Activated T-helper 1 cell treated with anti-CD3 and anti-CD28 coated beads, Interleukin-2, amount 50 U/mL, for 16 hours (primary cell): ENCODE measurements at places on chromosomes 7 and 10.

DNA sequence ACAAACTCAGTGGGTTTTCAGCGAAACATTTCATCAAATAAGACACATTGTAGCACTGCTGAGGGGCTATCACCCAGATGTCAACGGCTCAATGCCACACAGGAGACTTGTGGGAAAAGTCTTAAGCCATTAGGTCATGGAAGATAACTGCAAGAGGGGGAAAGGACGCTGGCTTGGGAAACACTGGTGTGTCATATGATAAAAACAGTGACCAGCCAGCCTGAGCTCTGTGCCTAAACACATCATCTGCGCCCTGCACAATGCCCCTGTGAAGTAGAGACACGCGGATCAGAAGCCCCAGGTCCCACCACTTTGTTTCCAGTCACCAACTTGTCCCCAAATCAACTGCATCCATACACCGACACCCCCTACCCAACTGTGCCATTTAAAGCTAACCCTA, 116.7 kb downstream of the TNS3 start:
- DNase-seq: no peak

GRCh38 chr7:29610086-29610485, 46.5 kb downstream of the PRR15 start:
- DNase-seq: no peak

GRCh38 chr10:20233423-20233822, 417.2 kb downstream of the PLXDC2 start:
- no peak for DNase-seq

- DNase-seq: no peak
Measured at GRCh38 chr10:25522946-25523608, 348.3 kb downstream of the GPR158 start.

DNA sequence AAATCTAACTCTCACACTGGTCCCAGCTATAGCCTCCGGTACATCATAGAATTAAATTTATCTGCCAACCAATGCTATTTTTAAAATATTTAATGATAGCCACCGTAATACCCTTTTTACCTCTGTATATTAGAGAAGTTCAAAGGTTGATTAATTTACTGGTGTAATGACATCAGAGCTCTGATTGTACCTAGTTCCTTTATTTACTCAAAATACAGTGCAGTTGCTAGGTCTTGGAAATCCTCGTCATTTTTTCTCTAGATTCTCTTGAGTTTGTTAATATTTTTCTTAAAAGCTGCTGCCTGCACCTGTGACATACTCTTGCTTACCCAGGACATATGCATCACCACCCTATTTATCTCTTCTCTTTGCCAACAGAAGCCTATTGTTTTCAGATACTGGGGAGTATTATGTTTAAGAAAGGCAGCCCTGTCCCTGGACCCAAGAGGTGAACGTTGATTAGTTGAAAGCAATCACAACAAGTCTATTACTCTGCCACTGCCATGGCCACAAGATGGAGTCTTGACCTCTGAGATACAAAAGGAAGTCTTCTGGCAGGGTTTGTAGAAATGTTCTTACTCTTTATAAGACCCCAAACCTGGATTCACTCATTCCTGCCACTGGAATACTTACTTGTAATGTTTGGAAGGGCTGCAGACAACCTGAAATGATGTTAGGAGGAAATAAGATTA, 25.6 kb upstream of the TMEM26 start:
- no peak for DNase-seq

DNA sequence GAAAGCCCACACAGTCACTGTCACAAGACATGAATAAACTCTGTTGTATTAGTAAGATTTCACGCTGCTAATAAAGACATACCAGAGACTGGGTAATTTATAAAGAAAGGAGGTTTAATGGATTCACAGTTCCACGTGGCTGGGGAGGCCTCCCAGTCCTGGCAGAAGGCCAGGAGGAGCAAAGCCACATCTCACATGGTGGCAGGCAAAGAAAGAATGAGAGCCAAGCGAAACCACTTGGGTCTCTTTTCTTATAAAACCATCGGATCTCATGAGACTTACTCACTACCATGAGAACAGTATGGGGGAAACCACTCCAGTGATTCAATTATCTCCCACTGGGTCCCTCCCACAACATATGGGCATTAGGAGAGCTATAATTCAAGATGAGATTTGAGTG, 110.2 kb downstream of the ST8SIA6 start:
- no peak for DNase-seq

- DNase-seq: no peak
Measured at GRCh38 chr10:102302611-102303010, 57.3 kb downstream of the GBF1 start.

DNA sequence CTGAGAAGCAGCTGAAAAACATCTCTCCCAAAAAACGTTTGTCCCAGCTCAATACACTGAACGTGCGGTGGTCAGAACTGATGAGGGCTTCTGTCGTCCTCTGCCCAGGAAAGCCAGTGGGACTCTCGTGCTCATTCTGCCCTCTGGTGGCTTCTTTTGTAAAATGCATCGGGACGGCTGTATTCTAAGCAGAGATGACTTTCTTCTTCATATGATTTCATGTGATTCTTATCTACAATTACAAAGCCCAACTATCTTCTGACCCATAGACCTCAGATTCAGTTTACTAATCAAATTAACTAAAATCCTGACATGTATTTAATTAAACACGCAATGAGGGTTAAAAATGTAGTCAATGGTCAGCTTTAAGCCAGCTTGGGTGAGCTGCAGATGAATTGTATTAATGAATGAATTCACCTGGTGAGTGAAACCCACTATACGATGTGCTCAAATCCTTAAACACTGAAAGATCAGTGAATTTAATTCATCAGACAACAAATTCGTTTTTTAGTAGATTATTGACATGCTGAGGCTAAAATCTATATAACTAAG, 117.6 kb upstream of the FAM204A start:
- peak; percentile 4 for DNase-seq

- no peak for DNase-seq
Measured at GRCh38 chr10:29897999-29898716, 161.2 kb downstream of the JCAD start.

DNA sequence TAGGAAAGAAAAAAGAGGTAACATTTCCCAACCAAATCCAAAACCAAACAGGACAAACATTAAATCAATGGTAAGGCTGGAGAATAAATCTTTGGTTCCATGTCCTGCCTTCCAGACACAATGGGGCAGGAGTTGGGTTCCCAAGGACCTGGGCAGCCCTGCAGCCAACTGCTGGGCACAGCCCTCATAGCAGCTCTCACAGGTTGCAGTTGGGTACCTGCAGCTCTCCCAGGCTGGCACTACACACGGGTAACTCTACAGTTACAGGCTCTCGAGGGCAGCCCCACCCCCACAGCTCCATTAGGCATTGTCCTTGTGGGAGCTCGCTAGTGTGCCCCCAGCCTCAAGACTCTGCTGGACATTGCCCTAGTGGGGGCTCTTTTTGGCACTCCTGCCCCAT, 7.5 kb downstream of the GRB10 start:
- no peak for DNase-seq

DNA sequence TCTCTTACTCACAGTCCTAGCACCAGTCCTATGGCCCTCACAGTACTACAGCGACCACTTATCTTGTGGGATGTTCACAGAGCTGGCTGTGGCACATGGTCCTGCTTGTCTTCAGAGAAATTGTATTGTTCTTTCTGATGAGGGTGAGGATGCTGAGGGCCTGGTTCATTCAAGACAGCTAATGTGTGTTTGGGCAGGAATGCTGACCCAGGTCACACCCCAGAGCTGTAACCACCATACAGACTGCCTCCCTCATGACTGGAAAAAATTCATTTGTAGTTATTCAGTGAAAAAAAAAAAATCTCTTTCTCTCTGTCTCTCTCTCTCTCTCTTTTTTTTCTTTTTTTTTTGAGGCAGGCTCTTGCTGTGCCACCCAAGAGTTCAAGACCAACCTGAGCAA, 83.5 kb downstream of the KLF6 start:
- DNase-seq: no peak

GRCh38 chr10:24467605-24468004, 256.1 kb downstream of the ARHGAP21 start:
- DNase-seq: no peak

DNA sequence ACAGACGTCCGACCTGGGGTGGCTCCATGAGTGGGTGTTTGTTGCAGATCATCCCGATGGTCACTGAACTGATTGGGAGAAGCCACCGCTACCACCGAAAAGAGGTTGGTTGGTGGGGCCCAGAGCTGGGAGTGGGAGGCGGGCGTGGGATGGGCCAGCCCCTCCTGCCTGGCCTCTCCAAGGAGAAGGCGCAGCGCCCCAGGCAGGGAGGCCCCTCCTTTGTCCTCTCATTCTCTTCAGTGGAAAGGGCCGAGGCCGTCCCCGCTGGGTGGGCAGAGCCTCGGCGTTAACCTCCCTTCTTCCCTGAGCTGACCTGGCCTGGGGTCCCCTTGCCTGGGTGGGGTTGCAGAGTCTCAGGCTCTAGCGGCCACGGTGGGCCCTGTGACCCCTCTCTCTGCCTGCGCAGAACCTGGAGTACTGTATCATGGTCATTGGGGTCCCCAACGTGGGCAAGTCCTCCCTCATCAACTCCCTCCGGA, 5.2 kb downstream of the MTG1 start:
- DNase-seq: no peak

DNA sequence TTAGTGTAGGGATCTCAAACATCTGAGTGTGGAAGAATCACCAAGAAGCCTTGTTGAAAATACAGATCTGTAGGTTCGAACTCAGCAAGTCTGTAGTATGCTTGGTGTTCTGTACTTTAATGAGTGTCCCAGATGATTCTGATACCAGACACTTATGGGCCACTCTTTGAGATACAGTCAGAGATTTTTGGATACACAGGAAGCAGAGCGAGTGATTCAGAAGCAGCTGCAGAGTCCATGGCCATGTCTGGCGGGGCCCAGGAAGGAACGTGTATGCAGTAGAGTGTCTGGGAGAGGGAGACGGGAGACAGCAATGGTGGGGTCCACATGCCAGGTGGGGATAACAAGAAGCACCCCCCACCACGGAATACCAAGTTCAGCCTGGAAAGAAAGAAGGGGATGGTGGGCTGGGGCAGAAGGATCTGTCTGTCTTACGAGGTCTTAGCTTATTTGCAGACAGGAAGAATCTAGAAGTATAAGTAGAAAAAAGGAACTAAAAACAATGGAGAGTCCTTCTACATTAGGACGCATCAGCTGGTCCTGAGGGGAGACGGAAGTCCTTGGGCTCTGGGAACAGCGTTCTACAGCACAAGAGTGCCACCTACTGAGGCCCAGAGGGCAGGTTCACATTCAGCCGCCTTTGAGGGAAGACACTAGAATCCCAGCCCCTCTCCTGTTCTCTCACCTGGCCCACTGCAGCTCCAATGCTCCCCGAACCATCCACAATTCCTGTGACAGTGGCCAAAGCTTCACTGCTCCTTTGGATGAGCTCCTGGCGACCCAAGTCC, 55.4 kb downstream of the SLC37A3 start:
- DNase-seq: no peak

- no peak for DNase-seq
Measured at GRCh38 chr10:74955796-74956195, 129.4 kb downstream of the KAT6B start.

- no peak for DNase-seq
Measured at GRCh38 chr10:24346877-24347519, 138.1 kb downstream of the KIAA1217 start.

- DNase-seq: no peak
Measured at GRCh38 chr7:108254259-108254658, 124.1 kb upstream of the LAMB4 start.

DNA sequence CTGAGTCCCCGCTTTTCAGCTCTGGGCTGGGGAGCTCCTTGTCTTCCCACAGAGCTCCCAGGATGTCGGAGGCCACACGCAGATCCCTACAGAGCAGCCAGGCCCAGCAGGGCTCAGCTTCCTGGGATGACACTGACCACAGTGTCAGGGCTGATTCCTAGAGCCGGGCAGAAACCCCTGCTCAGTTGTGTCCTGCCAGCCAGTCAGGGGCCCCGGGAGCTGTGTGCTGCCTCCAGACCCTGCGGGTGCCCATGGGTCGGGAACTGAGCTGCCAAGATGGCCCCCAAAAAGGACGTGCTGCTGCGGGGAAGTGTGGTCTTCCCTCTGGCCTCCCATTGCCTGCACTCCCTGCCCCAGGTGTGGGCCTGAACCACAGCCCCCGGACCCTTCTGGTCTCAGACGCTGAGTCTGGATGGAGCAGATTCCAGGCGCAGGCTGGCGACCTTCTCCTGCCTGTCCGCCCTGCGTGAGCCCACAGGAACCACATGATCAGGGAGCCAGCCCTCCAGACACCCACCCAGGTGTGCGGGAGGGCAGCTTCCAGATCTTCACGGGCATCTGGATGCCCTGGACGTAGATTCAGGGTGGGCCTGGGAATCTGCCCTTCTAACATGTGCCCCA, 217.4 kb downstream of the MAD1L1 start:
- DNase-seq: no peak

DNA sequence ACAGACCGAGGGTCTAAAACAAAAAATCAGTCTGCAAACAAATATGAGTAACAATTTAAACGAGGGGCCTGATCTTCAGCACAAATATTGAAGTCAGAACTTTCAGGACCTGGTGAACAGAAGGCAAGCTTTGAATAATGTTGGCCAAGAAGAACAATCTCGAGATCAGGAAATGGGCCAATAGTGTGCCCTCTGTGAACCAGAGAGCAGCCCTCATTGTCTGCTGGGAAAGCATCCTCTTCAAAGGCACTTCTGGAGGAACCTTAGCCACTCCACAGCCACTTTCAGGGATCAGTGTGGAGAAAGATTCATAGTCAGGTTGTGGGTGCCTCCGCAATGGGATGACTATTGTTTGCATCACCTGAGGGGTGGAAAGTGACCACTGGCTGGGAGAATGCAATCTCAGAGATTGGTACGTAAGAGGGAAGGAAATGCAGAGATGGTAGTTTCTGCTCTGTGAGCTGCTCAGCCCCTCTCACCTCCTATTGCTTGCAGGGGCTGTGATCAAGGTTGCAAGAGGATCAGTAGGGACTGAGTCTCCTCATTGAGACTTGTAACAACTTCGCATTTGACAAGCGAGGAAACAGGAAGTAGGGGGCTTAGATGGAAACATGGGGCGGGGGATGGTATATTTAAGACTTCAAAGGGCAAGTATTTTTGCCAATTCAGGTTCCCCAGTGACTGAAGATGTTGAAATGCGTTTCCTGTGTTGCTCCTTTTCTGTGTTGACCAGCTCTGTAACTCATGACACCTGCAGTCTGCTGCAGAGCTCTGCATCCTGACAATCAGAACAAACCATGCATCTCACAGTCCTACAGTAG, 28.4 kb upstream of the IFRD1 start:
- DNase-seq: no peak

- DNase-seq: no peak
Measured at GRCh38 chr7:51134013-51134441, 182.6 kb downstream of the COBL start.

GRCh38 chr7:94323844-94324243, 70.9 kb upstream of the COL1A2 start:
- no peak for DNase-seq

DNA sequence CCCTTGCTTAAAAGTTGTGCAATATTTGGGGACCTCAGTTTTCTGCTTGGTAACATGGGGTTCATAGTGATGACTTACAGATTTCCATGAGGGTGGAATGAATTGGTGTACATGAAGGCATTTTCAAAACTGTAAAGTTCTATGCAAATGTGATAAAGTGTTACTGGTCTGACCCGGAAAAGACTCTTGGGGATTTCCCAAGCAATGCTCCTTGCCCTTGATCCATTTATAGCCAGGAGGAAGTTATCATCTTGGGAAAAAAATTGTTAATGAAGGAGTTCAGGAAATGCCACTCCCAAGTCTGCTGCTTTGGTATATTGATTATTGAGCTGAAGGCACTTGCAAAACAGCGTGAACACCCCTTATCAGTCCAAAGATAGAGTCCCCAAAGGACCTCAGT, 96.3 kb upstream of the ZPBP start:
- DNase-seq: no peak
